ENCODE measurements at places on chromosomes 5 and 9.
A peak's percentile ranks its signal among the peaks of the same experiment; 100 is the strongest.

DNA sequence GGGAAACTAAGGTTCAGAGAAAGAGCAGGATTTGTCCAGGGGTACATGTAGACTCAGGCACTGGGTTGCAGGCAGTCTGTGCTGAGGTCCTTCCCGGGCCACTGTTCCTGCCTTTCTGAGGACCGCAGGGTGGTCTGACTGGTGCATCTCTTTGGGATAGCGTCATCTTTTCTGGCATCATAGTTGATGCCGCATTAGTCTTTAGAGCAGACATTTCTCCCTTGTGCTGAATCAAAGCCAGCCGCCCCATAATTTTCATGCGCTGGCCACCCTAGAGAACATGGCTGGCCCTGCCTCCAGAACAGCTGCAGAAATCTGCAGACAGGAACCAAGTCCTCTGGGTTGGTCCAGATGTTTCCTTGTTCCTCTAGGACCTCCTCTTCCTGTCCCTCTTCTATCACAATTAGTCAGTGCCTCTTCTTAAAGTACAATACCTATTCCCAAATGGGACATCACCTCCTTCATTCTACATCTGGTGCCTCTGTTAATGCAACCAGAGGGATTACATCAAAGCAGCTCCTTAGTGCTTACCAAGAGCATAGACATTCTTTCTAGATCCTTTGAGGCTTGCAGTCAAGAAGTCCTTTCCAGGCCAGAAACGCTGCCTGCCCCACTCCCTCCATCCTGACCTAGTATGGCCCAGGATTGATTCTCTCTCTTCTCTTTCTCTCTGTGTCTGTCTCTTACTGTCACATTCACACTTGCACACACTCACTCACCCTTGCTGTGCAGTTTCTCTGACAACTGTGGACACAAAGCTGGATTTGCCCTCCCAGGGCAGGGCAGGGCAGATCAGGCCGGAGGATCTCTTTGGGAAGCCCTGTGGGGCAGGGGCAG lies 42.0 kb upstream of the ORM1 start:
- no peak for DNase-seq

DNA sequence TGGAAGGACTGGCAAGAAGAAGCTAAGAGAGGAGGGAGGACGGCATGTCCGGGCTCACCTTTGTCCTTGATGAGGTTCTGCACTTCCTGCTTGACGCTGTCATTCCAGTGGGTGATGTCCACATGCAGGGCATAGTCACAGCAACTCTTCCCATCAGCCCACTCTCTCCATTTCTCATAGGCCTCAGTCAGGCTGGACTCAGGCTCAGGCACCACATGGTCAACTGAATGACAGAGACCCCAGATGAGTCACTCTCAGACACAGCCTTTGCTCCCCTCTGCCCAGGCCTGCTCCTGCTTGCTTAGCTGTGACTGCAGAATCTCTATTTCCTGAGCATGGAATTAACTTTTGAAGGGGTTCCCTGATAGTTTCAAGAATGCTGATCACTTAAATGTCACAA lies 94.2 kb downstream of the DPYSL3 start:
- no peak for DNase-seq

DNA sequence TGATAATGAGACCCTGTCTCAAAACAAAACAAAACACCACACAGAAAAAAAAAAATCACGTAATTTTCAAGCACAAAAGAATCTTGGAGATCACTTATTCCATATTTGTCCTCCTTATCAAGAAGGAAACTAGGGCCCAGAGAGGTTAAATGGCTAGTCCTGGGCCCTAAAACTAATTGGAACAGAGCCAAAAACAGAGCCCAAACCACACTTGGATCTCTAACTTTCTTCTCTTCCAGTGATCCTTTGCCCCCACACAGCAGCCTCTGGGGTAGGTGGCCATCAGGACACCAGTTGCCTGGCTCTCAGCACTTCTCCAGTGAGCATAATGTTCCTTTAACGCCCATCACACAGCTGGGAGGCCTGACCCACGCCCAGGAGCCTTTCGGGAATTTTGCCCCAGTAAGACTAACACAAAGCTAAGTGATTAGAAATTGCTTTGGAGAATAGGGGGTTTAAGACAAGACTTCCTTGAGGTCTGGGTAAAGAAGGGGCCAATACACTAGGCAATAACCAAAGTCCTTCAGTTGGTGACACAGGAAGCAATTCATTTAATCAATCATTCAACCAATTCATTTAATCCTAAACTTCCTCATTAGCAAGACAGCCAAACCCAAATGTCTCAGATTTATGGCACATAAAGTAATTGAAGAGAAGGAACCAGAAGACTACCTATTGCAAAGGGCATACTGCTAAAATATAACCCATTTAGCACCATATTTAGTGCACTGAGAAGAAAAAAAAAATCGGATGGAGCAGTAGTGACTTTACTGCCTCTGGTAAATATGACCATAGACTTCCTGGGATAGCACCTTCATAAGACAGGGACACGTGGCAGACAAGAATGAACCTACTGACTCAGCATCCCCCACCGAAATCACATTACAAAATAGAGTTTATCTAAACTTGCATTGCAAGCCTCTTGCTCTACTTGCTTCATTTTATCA lies 77.8 kb downstream of the ZNF608 start:
- DNase-seq = no peak

- DNase-seq = peak; percentile 29
These were observed at the start of gene PHAX for GRCh38 chr5:126600631-126601511. TSS of gene PHAX (plus strand) at chr5:126600947. CDS start at chr5:126600963, 16 bp downstream.

GRCh38 chr5:115815693-115816225 lies 700 bp downstream of the CDO1 start:
- no peak for DNase-seq

- DNase-seq = no peak
These were observed 20.3 kb downstream of the POU5F2 start for GRCh38 chr5:93721071-93721470.

GRCh38 chr5:131264451-131265099 lies 722 bp downstream of the CDC42SE2 start:
- DNase-seq = no peak

DNA sequence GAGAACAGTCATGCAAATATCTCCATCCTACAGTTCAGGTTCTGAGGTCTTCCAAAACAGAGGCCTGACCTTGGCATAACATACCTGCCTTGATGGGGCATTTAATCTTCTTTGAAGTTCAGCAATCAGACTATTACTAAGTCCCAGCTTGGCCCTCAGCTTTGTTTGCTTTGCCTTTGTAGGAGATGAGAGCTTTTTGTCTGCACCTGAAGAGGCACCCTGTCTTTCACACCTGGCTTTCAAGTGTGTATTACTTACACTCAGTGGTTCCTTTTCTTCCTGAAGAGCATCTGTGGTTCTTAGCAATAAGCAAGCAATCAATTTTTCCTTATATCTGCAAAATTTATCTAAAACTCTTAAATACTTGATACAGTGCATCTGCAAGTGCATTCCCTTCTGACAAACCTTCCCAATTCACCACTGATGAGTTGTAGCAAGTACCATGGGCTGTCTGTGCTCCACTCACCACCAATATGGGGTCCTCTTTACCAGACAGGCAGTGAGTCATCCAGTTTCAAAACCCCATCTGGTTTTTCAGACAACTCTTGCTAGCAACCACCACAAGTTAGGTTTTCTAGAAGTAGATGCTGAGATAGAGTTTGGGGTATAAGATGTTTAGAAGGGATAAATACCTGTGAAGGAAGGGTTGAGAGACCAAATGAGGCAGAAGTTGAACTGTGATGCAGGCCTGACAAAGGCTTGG lies 100.2 kb downstream of the HINT1 start:
- no peak for DNase-seq

GRCh38 chr9:133564451-133565116 lies 30.1 kb downstream of the ADAMTSL2 start:
- no peak for DNase-seq

- DNase-seq = no peak
These were observed 173.5 kb downstream of the FAM174A start for GRCh38 chr5:100708645-100709171.

DNA sequence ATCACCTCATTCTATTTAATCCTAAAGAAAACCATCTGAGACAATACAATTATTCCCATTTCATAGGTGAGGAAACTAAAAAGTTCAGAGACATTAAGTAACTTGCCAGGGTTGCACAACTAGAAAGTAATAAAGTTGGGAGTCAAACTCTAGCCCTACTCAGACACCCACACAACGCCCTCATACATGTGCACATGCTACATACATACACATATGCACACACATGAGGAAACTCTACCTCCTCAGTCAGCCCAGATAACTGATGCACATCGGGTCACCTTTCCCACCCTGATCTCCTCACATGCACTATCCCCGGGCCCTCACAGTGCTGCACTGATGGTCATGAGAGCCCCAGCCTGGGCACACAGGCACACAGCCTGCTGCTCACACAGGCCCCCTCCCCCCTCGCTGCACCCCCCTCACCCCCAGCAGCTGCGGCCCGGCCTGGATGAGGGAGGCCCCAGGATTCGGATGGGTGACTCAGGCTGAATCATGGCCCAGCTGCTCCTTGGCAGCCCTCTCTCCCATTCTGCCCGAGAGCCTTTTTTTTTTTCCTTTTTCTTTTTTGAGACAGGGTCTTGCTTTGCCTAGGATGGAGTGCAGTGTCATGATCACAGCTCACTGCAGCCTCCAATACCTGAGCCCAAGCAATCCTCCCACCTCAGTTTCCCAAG lies 5.0 kb upstream of the GPRIN1 start:
- DNase-seq = no peak

- DNase-seq = no peak
These were observed 24.7 kb upstream of the NUDT12 start for GRCh38 chr5:103587185-103587748.
